SJCRH30 (cell line): ENCODE measurements at places on chromosomes 6 and 20. TPM values are rescaled to one million over a fixed set of nuclear protein-coding genes. Genes with fewer than 3 reads are reported as not detected.

Gene IPCEF1
- 1.5 and 2.3 TPM in 2 replicates for total RNA-seq

Gene TFAP2C
- total RNA-seq: not detected in 2 replicates

Gene PAK1IP1
- 23.3 and 25.5 TPM in 2 replicates for total RNA-seq

DNA sequence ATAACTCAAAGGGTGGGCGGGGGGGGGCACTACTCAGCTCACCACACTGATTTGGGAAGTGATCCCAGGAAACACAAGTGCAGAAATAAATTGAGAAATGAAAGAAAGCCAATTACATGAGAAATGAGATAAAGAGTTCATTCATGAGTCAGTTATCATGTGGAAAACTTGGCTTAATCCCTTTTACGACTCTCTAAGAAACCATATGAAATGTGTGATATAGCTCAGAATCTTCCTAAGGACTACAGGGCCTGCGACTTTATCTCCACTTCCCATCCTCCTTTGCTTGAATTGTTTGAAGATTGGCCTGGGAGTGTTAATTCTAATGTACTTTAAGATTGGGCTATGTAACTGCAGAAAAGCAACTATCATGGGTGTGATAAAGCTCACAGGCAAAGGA is 3.6 kb upstream of the BTN2A2 start:
- H3K27ac ChIP-seq: no peak overlapping the region
- no peaks in the 10 kb centered on the region for H3K36me3 ChIP-seq
- H3K4me3 ChIP-seq: no peak overlapping the region

- H3K27ac ChIP-seq: peak overlapping the region; percentile 71
- no peaks in the 10 kb centered on the region for H3K36me3 ChIP-seq
- peaks cover 30% of the 10 kb centered on the region for H3K4me1 ChIP-seq
- H3K27me3 ChIP-seq: no peaks in the 10 kb centered on the region
- no peak overlapping the region for H3K4me3 ChIP-seq
- peak; percentile 88 for DNase-seq
Measured at GRCh38 chr6:137697267-137697938, 169.7 kb upstream of the TNFAIP3 start.

GRCh38 chr6:76837564-76837963 is 625.7 kb downstream of the HTR1B start:
- H3K4me1 ChIP-seq: no peaks in the 10 kb centered on the region
- no peaks in the 10 kb centered on the region for H3K36me3 ChIP-seq
- no peaks in the 10 kb centered on the region for H3K27me3 ChIP-seq
- no peak overlapping the region for H3K27ac ChIP-seq
- DNase-seq: no peak

- DNase-seq: no peak
- H3K27ac ChIP-seq: no peak overlapping the region
- peaks cover 14% of the 10 kb centered on the region for H3K4me1 ChIP-seq
Measured at GRCh38 chr6:39816747-39817146, 24.6 kb downstream of the DAAM2 start.

GRCh38 chr6:156747715-156748114 is 29.5 kb upstream of the ARID1B start:
- DNase-seq: no peak
- no peak overlapping the region for H3K27ac ChIP-seq
- H3K36me3 ChIP-seq: no peaks in the 10 kb centered on the region
- H3K4me1 ChIP-seq: no peaks in the 10 kb centered on the region

- no peak overlapping the region for H3K4me3 ChIP-seq
- no peaks in the 10 kb centered on the region for H3K4me1 ChIP-seq
- no peaks in the 10 kb centered on the region for H3K27me3 ChIP-seq
- H3K36me3 ChIP-seq: no peaks in the 10 kb centered on the region
- no peak for DNase-seq
Measured at GRCh38 chr20:1037039-1037438, 34.9 kb upstream of the RSPO4 start.

DNA sequence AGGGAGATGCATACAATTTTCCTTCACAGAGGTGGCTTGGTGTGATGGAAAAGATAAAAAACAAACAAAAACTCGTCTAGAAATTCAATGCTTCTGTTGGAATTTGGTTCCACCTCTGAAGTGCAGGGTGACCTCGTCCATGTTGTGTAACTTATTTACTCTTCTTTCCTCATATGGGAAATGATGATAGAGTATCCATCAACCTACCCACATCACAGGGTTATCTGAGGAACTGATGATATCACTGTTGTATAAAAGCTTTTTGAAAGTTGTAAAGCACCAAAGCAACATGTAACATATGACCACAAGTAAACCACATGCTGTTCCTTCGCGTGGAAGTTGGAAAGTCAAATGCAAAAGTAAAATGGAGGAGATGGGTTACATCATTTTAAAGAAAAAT is 212.0 kb upstream of the SGK1 start:
- no peaks in the 10 kb centered on the region for H3K27me3 ChIP-seq
- H3K4me3 ChIP-seq: no peak overlapping the region
- no peak overlapping the region for H3K27ac ChIP-seq
- H3K36me3 ChIP-seq: no peaks in the 10 kb centered on the region
- no peak for DNase-seq
- no peaks in the 10 kb centered on the region for H3K4me1 ChIP-seq

GRCh38 chr6:97068211-97068610 is 143.7 kb downstream of the KLHL32 start:
- no peaks in the 10 kb centered on the region for H3K4me1 ChIP-seq
- H3K27ac ChIP-seq: no peak overlapping the region
- peaks cover 1% of the 10 kb centered on the region; the same call in 1 of the 2 replicates for H3K27me3 ChIP-seq
